ENCODE measurements at places on chromosomes 7 and 10.
A peak's percentile ranks its signal among the peaks of the same experiment; 100 is the strongest.

DNA sequence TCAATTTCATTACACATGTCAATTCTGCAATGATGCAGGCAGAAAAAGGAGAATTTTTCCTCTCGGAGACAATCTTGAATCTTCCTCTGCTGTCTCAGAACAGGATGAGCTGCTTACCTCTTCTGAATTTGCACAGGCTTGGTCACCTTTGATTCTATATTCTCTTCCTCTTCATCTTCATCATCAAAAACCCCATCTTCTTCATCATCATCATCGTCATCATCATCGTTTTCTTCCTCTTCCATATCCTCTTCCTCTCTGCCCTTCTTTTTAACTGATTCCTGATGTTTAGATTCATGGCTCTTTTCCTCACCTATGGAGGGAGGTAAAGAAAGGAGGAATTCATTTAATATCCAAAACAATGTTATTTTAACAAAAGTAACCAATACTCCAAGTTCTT lies 8.0 kb downstream of the RBM28 start:
- DNase-seq, result no peak

GRCh38 chr7:91789558-91789957 lies 90.9 kb downstream of the MTERF1 start:
- DNase-seq, result no peak

- no peak for DNase-seq
These were observed 38.3 kb upstream of the MYL10 start for GRCh38 chr7:101667399-101667798.

DNA sequence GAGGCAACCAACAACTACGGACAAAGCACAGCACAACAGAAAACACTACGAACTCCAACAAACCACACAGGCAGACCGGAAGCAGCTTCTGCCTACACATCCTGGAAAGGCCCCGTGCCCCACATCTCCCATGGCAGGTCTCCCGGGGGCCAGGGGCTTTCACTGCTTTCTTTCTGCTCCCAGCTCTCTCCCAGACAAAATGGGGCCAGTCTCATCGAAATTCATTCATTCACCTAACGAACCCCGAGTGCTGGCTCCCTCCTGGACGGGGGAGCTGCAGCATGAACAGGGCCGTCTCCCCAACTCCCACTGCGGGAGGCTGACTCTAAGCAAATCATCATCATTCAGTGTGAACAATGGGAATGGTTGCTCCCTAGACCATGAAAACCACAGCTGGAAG lies 47.6 kb upstream of the NANOS1 start:
- no peak for DNase-seq

DNA sequence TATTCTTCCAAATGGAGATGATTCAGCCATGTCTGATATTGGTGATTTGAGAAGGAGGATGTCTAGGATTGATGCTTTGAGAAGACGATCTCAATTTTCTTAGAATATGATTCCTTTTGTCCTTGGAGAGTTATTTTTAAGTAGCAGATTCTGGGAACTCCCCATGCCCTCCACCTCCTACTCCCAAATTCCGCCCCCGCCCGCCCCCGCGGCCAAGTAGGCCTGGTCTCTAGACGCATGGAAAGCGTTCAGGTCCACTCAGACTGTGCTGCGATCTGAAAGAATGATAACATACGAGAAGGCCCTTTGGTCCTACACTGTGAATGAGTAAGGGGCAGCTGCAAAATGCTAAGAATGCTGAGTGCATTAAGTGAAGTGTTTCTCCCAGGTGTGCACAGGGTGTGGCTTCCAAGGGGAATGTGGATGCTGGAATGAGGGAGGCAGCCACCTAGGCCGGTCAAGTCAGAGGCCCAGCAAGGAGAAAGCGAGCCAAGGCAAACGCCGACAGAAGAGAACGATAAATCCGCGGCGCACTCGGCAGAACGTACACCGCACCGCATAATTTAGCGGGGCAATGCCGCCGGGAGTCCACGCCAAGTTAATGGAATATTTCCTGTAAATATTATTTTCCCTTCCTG lies 142.3 kb downstream of the PRPF18 start:
- DNase-seq, result no peak

GRCh38 chr7:129359638-129360037 lies 74.6 kb upstream of the STRIP2 start:
- no peak for DNase-seq

DNA sequence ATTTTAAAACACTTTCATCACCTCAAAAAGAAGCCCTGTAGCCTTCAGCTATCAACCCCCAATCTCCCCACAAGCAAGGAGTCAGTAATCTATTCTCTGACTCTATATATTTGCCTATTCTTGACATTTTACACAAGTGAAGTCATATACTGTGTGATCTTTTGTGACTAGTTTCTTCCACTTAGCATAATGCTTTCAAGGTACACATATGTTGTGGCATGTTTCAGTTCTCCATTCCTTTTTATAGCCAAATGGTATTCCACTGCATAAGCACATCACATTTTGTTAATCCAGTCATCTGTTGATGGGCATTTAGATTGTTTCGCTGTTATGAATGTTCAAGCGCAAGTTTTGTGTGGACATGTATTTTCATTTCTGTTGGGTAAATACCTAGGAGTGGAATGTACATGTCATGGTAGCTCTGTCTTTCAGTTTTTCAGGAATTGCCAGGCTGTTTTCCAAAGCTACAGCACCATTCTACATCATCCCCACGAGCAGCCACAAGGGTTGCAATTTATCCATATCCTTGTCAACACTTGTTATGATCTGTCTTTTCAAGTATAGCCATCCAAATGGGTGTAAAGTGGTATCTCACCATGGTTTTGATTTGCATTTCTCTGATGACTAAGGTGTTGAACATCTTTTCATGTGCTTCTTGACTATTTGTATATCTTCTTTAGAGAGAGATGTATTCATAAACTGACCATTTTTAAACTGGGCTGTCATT lies 405.6 kb downstream of the KCNMA1 start:
- DNase-seq, result no peak

DNA sequence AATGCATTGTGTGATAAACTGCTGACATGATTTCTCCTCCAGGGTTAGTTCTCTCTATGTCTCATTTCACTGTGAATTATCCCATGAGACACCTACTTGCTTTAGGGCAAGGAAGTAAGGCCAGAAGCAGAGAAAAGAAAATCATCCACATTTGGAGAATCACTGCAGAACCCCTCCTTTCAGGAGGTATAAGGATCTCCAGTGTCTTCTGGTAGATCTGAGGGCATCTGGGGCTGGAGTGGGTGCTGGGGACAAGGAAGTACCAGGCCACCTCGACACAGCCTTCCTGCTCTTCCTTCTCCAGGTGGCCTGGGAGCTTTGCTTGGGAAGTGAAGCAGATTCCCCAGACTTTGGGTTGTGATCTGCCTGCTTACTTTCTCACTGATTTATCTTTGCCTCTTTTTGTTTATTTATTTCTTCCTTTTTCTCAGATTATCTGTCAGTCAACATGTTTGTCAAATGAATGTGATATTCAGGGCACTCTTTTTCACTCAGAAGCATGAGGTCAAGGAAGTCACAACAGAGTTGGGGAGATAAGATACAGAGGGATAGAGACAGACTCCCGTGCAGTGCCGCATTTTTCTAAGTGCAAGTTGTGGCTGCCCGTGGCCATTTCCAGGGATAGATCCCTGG lies 12.4 kb upstream of the CAMK2G start:
- no peak for DNase-seq

DNA sequence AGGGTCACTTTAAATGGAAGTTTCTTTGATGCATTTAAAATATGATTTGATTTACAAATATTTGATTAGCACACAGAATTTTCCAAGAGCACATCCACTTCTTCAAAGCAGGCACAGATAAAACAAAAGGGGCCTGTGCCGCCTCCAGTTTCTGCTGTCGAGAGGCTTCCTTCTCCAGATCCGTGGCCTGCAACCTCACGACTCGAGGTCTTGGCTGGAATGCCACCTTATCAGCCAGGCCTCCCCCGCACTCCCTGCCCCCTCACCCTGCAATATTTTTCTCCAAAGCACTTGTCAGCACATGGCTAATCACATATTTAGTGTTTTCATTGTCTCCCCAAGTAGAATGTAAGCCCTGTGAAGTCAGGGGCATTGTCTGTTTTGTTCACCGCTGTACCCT lies 12.5 kb downstream of the PYROXD2 start:
- DNase-seq, result no peak

GRCh38 chr10:60350400-60350799 lies 39.3 kb downstream of the ANK3 start:
- no peak for DNase-seq

DNA sequence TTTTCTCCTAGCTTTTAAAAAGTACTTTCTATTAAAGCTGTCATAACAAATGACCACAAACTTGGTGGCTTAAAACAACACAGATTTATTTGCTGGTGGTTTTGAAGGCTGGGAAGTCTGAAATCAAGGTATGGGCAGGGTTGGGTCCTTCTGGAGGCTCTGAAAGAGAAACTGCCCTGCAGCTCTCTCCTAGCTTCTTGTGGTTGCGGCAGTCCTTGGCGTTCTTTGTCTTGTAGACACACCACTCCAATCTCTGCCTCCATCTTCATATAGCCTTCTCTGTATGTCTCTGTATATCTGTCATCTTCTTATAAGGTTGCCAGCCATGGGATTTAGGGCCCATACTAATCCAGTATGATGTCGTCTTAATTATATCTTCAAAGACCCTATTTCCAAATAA lies 79.4 kb upstream of the PRR15 start:
- DNase-seq, result no peak

DNA sequence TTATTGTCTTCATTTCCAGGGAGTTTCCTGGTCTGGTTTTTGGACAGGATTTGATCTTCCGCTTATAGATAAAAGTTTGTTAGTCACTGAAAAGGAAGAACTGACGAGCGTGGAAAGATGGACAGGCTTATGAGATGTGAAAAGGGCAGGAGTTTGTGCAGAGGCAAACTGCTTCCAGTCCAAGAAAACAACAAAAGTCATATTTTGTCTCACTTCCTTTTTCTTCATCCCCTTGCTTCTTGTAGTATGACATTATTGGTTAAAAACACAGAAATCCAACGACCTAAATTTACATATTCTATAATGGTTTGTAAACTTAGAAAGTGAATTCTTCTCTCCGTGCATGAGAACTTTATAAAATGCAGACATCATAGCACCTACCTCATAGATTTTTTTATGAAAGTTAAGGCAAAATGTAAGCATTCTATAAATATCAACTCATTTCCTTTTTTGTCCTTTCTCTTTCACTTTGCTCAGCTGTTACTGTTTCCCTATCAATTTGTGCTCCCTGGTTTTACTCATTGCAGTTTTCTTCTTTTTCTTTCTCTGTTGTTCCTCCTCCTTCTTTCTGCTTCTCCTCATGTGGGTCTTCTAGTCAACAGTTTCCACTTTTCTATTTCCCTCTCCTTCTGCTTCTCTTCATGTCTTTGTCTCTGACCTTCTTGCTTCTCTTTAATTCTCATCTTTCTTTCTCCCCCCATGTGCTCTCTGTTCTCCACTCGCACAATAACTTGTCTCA lies 370.2 kb downstream of the ARL4A start:
- DNase-seq, result no peak

DNA sequence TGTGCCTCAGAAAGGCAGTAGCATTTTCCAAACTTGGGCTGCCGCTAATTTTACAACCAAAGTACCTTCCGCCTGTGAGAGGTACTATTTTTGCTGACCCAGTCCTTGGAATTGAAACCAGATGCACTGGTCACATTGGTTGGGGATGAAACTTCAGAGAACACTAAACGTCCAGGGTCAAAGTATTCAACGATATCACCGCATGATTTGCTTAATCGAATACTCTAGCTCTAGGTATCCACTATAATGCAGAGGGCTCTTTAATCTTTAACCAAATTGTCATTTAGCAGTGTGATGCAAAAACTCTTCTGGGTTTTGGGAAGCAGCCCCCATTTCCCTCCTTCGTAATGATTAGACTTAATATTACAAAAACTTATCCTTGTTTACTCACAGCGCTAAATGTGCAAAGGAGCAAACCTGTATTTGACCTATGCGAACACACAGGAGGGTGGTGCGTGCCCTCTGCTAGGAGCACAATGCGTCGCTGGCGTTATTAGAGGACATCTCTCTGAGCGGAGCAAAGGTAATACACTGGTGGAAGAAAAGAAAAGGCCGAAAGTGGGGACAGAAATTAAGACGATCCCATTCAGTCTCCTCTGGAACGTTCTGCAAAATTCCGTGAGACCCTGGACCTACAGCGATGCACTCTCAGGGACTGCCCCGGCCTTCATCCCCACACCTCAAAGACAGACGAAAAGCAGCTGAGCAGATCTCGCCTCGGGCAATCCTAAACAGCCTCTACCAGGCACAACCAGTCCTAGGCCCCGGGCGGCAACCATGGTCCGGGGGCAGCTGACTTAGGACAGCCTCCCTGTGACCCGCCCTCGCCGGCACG lies 916 bp upstream of the EEPD1 start:
- peak; percentile 19 for DNase-seq

DNA sequence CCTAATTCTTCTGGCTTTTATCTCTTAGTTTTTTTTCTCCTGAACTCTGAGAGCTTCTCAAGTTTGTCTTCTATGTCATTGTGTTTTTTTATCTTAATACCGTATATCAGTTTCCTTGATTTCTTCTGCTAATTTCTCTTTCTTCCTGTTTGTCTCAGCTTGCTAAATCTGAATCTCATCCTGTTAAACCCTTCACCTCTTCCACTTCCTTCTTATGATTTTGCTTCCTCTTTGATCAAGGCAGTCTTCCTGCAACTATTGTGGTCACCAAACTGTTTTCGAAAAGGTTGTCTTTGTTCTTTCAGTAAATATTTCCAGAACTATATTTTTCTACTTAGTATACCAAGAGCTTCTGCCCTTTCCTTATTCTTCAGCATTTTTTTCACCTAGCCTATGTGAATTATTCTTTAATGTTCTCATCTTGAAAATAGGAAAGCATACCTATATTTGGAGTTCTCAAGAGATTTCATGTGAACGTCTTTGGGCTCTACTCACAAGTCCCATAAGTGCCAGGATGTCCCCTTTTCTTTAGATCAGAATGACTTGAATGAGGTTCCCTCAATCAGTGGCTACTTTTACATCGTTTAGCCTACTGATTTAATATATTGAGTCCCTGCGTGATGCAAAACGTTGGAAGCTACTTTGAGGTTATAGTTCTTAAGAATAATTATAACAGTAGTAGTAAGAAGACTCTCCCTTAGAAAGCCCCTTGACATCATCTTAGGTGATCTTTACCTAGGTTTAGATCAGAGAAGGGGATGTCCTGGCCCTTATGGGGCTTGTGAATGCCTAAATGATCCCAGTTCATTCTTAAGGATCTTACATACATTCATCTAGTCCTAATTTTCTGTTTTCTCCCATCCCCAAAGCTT lies 415.4 kb upstream of the AUTS2 start:
- DNase-seq, result no peak

- DNase-seq, result no peak
These were observed 62.4 kb downstream of the HIBADH start for GRCh38 chr7:27600247-27600646.
